ENCODE measurements at places on chromosomes 2 and 18. TPM values are rescaled to one million over a fixed set of nuclear protein-coding genes. Genes with fewer than 3 reads are reported as not detected.

The HAAO gene
- total RNA-seq: 17.8 TPM

DNA sequence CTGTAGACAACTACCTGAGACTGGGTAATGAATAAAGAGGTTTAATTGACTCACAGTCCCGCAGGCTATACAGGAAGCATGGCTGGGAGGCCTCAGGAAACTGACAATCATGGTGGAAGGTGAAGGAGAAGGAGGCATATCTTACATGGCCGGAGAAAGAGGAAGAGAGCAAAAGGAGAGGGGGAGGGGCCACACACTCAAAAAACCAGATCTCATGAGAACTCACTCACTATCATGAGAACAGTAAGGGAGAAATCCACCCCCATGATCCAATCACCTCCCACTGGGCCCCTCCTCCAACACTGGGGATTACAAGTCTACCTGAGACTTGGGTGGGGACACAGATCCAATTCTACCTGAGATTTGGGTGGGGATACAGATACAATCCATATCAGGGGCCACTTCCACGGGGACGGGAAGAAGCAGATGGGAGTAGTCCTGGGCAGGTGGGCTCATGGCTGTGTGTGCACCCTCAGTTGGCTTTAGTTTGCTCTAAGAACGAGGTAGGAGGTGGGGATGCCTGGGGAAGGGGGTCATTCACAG is 9.9 kb downstream of the MAB21L4 start:
- H3K27ac ChIP-seq: no peak overlapping the region
- peaks cover 9% of the 10 kb centered on the region for H3K4me1 ChIP-seq
- no peaks in the 10 kb centered on the region for H3K27me3 ChIP-seq
- DNase-seq: no peak

DNA sequence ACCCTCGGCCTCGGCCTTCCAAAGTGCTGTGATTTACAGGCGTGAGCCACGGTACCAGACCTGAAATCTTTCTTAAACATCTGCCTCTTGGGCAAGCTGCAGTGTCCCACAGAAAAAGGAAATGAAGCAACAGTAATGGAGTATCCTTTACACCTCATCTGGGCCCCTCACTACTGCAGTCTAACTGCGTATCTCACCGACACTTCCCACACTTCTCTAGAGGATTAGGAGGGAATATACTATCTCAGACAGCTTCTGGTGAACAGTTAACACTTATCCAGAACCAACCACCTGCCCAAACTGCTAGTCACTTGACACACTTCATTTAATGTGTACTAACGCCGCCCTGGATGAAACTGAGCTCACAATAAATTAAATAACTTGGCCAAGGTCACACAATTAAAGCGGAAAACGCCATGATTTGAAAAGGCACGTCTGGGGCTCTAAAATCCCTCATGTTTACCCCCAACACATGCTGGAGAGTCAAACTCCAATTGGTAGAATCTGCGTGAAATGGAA is 993 bp downstream of the COX7A2L start:
- peak overlapping the region; percentile 93 for H3K4me3 ChIP-seq
- no peaks in the 10 kb centered on the region for H3K27me3 ChIP-seq
- no peaks in the 10 kb centered on the region for H3K36me3 ChIP-seq

GRCh38 chr18:57062844-57063243 is 84.0 kb upstream of the BOD1L2 start:
- no peaks in the 10 kb centered on the region for H3K36me3 ChIP-seq
- no peaks in the 10 kb centered on the region for H3K4me1 ChIP-seq
- no peak overlapping the region for H3K4me3 ChIP-seq
- no peak overlapping the region for H3K27ac ChIP-seq
- H3K27me3 ChIP-seq: no peaks in the 10 kb centered on the region

DNA sequence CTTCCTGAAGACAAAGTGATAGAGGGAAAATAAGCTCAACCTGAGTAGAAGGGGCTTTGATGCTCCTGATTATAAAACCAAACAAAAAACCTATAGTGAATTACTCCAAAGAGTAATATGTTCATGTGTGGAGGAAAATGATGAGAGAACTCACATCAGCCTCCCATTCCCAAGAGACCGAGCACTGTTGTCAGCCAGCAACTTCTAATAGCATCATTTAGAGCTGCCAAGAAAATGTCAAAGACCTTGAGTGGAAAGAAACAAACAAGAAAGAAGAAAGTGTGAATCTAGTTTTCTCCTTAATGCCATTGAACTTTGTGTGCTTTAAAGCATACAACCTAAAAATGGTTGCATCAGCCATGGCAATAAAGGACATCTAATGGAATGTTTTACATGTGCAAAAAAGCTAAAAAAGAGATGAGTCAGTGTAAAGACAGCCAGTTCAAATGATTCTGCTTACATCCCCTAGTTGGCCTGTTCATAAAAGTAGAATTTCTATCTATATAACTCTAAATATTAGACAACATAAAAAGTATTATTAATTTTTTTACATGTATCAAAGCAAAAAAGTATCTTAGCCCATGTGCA is 1066.2 kb downstream of the TDRD15 start:
- H3K4me3 ChIP-seq: no peak overlapping the region
- H3K27me3 ChIP-seq: no peaks in the 10 kb centered on the region
- H3K27ac ChIP-seq: no peak overlapping the region
- DNase-seq: no peak
- H3K36me3 ChIP-seq: no peaks in the 10 kb centered on the region

DNA sequence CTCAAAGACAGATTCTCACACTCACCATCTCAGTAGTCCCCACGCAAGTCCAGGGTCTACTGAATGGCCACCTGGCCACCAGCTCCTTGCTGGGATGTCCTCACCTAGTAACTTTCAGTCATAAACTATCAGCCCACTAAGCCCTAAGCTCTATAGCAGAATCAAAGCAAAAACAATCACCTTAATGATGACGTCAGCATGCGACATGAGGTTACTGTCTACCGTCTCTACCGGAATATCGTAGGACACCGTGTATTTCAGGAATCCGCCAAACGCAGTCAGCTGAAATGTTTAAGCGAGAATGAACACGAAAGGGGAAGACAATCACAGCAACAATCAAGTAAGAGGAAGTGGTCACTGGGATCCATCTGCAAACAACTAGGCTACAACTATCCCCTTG is 81.8 kb downstream of the LAMA1 start:
- no peaks in the 10 kb centered on the region for H3K36me3 ChIP-seq
- H3K4me3 ChIP-seq: no peak overlapping the region
- H3K27ac ChIP-seq: no peak overlapping the region
- no peaks in the 10 kb centered on the region for H3K27me3 ChIP-seq
- no peak for DNase-seq

DNA sequence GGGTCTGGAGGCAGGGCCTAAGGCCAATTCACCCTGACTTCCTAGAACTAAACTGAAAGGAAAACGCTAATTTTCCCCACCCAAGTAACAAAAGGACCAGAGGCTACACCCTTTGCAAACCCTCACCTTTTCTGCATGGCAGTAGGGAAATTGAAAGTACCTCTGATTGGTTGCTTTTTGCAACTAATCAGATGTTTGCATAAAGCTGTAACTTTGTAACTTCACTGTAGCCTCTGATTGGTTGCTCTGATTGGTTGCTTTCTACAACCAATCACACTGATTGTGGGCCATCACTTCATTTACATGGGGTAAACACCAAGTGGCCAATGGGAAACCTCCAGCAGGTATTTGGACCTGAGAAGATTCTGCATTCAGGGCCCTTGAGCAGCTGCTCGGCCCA is 20.8 kb downstream of the EIPR1 start:
- no peaks in the 10 kb centered on the region for H3K36me3 ChIP-seq
- H3K4me1 ChIP-seq: no peaks in the 10 kb centered on the region
- H3K27me3 ChIP-seq: no peaks in the 10 kb centered on the region
- DNase-seq: no peak
- H3K4me3 ChIP-seq: no peak overlapping the region

- H3K4me1 ChIP-seq: no peaks in the 10 kb centered on the region
- H3K27me3 ChIP-seq: no peaks in the 10 kb centered on the region
- H3K36me3 ChIP-seq: no peaks in the 10 kb centered on the region
- H3K27ac ChIP-seq: no peak overlapping the region
- no peak overlapping the region for H3K4me3 ChIP-seq
Observed at GRCh38 chr2:106719222-106719621, 166.7 kb downstream of the ST6GAL2 start.

DNA sequence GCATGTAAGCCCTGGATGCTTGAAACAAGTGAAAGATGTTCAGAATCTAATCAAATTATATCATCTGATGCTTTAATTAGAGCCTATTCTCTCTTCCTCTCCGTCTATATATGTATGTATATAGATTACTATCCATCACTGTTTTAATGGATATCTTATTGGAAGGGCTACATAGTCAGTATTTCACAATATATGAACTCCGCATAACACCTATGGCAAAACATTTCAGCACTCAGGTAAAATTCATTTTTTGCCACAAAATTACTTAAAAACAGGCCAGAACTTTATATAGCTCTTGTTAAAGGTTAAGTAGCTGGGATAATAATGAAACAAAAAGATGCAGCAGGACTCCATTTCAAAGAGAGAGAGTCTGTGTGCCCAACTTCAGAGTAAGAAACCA is 1.2 kb downstream of the PJVK start:
- no peak for DNase-seq
- peak overlapping the region; percentile 99 for H3K27ac ChIP-seq
- H3K4me3 ChIP-seq: no peak overlapping the region
- H3K27me3 ChIP-seq: no peaks in the 10 kb centered on the region
- H3K36me3 ChIP-seq: no peaks in the 10 kb centered on the region

GRCh38 chr2:207497596-207497995 is 32.2 kb upstream of the CREB1 start:
- no peak for DNase-seq
- H3K4me3 ChIP-seq: no peak overlapping the region
- H3K27ac ChIP-seq: no peak overlapping the region
- H3K4me1 ChIP-seq: no peaks in the 10 kb centered on the region
- H3K36me3 ChIP-seq: no peaks in the 10 kb centered on the region
